Activated naive CD8-positive, alpha-beta T cell treated with anti-CD3 and anti-CD28 coated beads, Interleukin-2, amount 50 U/mL, for 16 hours (primary cell): ENCODE measurements at places on chromosomes 7 and 10.

DNA sequence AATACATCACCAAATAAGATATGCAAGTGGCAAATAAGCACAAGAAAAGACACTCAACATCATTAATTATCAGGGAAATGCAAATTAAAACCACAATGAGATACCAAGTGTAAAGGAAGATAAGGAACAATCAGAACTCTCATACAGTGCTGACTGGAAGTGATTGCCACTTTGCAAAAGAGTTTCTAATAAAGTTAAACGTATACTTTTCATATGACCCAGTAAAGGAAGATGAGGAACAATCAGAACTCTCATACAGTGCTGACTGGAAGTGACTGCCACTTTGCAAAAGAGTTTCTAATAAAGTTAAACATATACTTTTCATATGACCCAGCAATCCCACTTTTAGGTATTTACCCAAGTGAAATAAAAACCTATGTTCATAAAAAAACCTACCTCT is 12.2 kb upstream of the JMJD1C start:
- no peak for DNase-seq

- DNase-seq = no peak
Measured at GRCh38 chr10:7388602-7389001, 22.2 kb downstream of the SFMBT2 start.

DNA sequence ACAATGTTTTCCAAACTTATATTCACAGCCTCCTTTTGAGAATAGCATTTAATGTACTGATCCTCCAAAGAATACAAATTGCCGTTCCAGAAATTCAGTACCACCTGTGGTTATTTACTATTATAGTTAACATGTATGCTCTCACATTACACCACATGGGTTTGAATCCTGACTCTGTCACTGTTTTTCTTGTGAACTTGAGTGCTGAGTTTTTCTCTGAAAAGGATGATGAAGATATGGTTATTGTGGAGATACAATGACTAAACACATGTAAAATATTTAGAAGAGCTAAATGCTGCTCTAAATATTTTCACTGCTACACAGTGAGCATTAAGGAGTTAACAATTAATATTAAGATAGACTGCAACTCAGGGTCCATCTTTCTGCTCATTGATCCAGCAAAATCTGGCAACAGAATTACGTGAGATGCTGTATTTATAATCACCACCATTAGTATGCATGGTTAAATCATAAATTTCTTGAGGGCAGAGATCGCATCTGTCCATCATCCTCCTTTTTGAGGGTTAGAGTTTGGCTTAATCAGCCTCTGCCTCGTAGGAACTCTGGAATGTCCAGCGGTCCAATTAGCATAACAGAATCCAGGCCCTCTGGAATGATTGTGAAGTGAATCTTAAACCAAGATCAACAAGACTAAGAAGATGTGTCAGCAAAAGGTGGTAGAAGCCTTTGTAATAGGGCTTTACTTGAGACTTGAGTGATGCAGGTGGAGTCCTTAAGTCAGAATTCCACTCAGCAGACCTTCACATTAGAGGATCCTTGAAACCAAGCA is 152.8 kb downstream of the MACC1 start:
- DNase-seq = no peak

DNA sequence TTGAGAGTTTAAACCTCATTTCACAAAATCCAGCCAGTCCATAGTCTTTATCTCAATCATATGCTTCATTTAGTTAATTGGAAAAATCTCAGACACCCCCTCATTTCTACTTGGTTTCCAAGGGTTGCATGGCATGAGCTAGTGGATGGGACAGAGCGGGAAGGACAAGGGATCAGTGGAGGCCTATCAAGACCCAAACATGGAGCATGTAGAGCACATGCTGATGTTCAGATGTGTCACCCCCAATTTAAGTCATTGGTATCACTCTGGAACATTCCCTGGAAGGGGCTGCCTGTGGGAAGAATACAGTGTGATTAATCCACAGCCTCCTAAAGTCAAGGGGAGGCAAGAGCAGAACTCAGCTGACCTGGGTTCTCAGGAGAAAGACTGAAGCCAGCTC is 2.3 kb downstream of the C10orf71 start:
- DNase-seq = no peak

DNA sequence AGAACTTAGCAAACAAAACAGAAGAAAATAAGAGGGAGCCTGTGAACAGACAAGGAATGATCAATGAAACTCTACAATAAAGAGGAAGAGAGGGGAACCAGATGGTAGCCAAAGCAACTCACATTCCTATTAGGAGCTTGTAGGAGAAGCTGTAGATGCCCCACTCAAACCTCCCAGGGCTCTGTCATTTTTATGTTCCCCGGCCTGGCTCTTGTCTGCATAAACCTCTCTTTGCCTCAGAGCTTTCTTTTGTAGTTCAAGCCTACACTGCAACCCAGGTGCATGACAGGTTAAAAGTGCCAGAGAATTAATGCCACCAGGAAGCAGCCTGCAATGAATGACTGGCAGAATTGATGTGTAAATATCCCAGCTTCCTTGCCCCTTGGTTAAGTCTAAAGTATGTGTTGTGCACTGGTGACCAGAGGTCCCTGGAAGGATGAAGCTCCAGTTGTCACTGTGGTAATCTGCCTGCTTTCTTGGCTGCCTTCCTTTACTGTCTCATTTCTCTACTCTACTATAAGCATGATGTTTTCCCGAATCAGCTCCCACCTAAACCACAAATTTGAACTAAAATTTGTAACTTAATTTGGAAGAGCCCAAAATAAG is 40.4 kb downstream of the HDAC9 start:
- DNase-seq = no peak

DNA sequence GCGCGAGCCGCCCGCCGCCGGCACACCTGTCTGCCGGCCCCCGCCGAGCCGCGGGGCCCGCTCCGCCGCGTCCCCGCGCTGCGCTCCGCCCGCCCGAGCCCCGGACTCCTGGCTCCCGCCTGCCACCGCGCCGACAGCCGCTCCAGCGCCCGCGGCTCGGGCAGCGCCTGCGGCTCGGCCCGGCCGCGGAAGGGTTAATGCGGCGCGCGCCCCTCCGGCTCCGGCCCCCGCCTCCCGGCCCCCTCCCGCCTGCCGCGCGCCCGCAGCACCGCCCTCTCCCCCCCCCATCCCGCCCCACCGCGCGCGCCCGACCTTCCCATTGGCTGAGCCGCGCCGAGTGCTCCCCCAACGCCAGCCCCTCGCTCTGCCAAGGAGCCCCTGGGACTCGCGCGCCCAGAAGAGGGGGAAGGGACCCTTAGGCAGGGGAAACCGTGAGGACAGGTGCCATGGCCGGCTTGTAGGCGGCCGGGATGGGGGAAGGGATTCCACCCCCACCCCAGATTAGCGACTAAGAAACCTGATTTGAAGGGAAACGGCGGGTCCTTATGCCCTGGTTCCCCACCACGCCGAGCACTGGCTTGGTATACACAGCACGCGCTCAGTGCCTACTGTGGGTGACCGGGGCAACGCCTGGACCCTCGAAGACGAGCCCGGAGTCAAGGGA is at the start of gene KCNH2:
KCNH2 (minus strand) TSS at position 196 of the 664 bp plus-strand sequence. CDS start 408 bp downstream, outside the sequence.
- no peak for DNase-seq

- no peak for DNase-seq
Measured at GRCh38 chr10:32104181-32104580, 48.0 kb upstream of the KIF5B start.

GRCh38 chr10:22010973-22011408 is 7.5 kb upstream of the DNAJC1 start:
- DNase-seq = no peak
